HCT116 (cell line): ENCODE measurements at places on chromosomes 6 and 20. TPM values are rescaled to one million over a fixed set of nuclear protein-coding genes. Genes with fewer than 3 reads are reported as not detected.

TPX2 gene
- 163 TPM for total RNA-seq

TREML1 gene
- not detected for total RNA-seq

LHFPL5 gene
- 0.71 TPM for total RNA-seq

FBXO9 gene
- 71.0 TPM for total RNA-seq

SPATS1 gene
- total RNA-seq = not detected

TGM3 gene
- total RNA-seq = not detected

RNF39 gene
- total RNA-seq = 0.22 TPM

CDH4 gene
- total RNA-seq = not detected

OLIG3 gene
- not detected for total RNA-seq

ZKSCAN8 gene
- total RNA-seq = 20.7 TPM

SLCO4A1 gene
- 107 TPM for total RNA-seq

RCAN2 gene
- total RNA-seq = 0.57 TPM

CPXM1 gene
- total RNA-seq = 0.17 TPM

GRCh38 chr6:107601406-107601805 lies 111.5 kb downstream of the SOBP start:
- H3K36me3 ChIP-seq = no peaks in the 10 kb centered on the region
- no peak overlapping the region for H3K27ac ChIP-seq
- no peak for DNase-seq
- peaks cover 11% of the 10 kb centered on the region for H3K4me1 ChIP-seq
- H3K4me3 ChIP-seq = no peak overlapping the region

- no peak for DNase-seq
- peak overlapping the region; percentile 33 for H3K4me3 ChIP-seq
- peak overlapping the region; percentile 97 for H3K27ac ChIP-seq
- H3K4me1 ChIP-seq = peaks cover 97% of the 10 kb centered on the region
- H3K27me3 ChIP-seq = no peaks in the 10 kb centered on the region
- H3K36me3 ChIP-seq = no peaks in the 10 kb centered on the region
Measured at GRCh38 chr6:129679275-129679674, 30.7 kb downstream of the ARHGAP18 start.

- no peaks in the 10 kb centered on the region for H3K27me3 ChIP-seq
- no peak overlapping the region for H3K27ac ChIP-seq
- H3K4me3 ChIP-seq = no peak overlapping the region
- H3K36me3 ChIP-seq = no peaks in the 10 kb centered on the region
- peak; percentile 8 for DNase-seq
Measured at GRCh38 chr6:132131758-132132157, 180.6 kb upstream of the CCN2 start.

DNA sequence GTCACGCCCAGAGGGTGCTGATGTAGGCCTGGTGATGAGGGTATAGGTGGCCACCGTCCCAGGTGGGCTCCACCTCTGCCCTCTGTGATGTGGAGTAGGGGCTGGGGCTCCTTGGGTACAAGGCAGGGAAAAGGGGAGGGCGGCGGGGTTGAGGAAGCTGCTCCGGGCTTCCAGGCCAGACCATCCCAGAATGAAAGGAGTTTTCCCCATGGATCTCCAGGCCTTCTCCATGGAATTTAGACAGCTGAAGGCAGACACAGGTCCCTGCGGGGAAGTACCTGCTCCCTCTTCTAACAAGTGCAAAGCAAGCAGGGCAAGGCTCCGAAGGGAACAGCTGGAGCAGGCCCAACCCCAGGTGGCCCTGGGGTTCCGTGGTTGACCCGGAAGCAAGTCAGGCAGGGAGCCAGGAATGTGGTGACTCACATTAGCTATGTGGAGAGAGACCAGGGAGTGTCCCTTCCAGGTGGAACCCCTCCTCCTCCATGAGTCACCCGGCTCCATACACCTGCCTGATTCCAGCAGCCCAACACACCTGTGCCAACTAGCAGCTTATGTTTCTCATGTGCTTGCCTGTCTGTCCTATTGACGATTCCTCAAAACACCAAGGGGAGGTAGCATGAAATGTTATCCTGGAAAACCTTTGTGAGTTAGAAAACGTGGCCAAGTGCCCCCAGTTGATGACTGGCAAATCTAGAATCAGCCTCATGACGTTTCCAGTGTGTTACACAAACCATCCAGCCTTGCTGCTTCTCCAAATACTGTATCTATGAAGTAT lies 59.7 kb upstream of the SNX9 start:
- H3K4me1 ChIP-seq = peaks cover 72% of the 10 kb centered on the region
- H3K36me3 ChIP-seq = no peaks in the 10 kb centered on the region
- H3K4me3 ChIP-seq = peak overlapping the region; percentile 17
- H3K27me3 ChIP-seq = no peaks in the 10 kb centered on the region
- peak overlapping the region; percentile 43 for H3K27ac ChIP-seq

- H3K27ac ChIP-seq = 0 out of 2 replicates have a peak overlapping the region, but pooled peaks have one; percentile 4
- no peaks in the 10 kb centered on the region for H3K27me3 ChIP-seq
- peaks cover 4% of the 10 kb centered on the region; the same call in 1 of the 2 replicates for H3K36me3 ChIP-seq
Measured at GRCh38 chr6:150894935-150895552, 29.5 kb downstream of the MTHFD1L start.

DNA sequence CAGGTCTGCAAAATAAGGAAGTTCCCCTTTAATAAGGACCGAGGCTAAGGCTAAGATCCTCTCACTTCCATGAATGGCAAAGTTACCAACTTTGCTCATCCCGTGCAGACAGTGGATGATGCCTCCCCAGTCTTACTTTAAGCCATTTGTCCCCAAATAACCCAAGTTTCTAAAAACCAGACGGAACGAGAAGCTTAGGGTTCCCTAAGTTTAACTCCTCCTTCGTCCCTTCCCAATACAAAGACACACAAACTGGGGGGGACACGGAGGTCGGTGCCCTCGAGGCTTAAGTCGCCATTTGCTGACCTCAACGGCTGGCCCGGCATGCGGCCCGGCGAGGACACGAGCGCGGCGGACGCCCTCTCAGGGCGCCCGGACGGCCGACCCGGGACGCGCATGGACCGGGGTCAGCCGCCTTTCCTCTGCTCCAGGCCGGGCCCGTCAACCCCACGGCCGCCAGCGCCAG lies 527 bp downstream of the FBXO30 start:
- H3K27ac ChIP-seq = peak overlapping the region; percentile 80
- no peak for DNase-seq
- no peaks in the 10 kb centered on the region for H3K4me1 ChIP-seq

DNA sequence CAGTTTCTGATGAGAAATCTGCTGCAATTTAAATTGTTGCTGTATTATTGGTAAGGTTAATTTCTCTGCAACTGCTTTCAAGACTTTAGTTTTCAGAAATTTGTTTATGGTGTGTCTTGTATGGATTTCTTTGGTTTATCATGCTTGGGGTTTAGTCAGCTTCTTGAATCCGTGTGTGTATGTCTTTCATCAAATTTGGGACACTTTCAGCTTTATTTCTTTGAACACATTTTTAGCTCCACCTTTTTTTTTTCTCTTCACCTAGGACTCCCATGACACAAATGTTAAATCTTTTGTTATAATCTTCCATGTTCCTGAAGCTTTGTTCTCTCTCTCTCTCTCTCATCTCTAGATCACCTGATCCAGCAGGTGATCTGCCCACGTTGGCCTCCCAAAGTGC lies 13.4 kb upstream of the TP53TG5 start:
- no peaks in the 10 kb centered on the region for H3K4me1 ChIP-seq
- H3K4me3 ChIP-seq = no peak overlapping the region
- no peak overlapping the region for H3K27ac ChIP-seq
- no peak for DNase-seq
- H3K27me3 ChIP-seq = no peaks in the 10 kb centered on the region
- H3K36me3 ChIP-seq = no peaks in the 10 kb centered on the region

GRCh38 chr6:149508485-149508884 lies 23.7 kb upstream of the ZC3H12D start:
- peaks cover 8% of the 10 kb centered on the region; the same call in 1 of the 2 replicates for H3K36me3 ChIP-seq
- H3K4me1 ChIP-seq = no peaks in the 10 kb centered on the region
- no peak overlapping the region for H3K4me3 ChIP-seq
- DNase-seq = no peak
- no peaks in the 10 kb centered on the region for H3K27me3 ChIP-seq

DNA sequence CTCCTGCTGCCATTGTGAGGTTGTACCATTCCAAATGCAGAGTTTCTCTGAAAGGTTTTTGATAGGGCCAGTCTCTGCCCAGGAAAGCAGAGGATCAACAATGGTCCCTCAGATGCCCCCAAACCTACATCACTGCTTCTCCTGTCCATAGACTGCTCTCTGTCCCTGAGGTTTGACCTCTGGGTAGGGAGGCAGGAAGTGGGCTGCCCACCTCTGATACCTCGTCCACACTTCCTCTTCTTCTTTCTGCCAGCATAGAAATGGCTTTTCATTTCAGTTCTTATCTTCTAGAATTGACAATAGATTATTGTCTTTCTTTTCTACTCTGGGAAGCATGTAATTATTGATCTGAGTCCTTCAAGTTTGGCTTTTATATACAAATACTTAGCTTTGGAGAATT lies 170.6 kb downstream of the TRMT11 start:
- H3K27me3 ChIP-seq = no peaks in the 10 kb centered on the region
- DNase-seq = no peak
- H3K4me1 ChIP-seq = no peaks in the 10 kb centered on the region
- no peak overlapping the region for H3K27ac ChIP-seq

DNA sequence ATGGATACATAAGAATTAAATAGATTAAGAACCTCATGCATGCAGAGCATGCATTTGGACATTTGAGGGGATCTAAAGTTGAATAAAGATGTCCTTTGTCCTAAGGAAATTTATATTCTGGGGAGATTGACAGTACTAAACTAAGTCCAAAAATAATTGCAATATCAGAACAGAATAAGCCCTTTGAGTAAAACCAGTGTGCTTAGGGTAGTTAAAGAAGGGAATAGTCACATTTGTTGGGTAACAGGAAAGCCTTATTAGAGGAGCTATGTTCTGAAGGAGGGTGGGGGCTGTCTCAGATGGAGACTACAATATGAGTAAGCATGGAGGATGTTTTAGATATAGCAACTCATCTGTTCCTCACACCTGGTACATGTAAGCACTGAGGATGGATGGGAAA lies 35.8 kb downstream of the CDC5L start:
- peaks cover 42% of the 10 kb centered on the region for H3K36me3 ChIP-seq
- DNase-seq = no peak
- H3K4me1 ChIP-seq = no peaks in the 10 kb centered on the region
- H3K27me3 ChIP-seq = no peaks in the 10 kb centered on the region

GRCh38 chr6:118305081-118305480 lies 243.0 kb upstream of the PLN start:
- H3K27me3 ChIP-seq = no peaks in the 10 kb centered on the region
- H3K27ac ChIP-seq = no peak overlapping the region
- no peak for DNase-seq
- H3K4me1 ChIP-seq = no peaks in the 10 kb centered on the region
- H3K4me3 ChIP-seq = no peak overlapping the region
- no peaks in the 10 kb centered on the region for H3K36me3 ChIP-seq

- no peak for DNase-seq
- H3K27ac ChIP-seq = no peak overlapping the region
- H3K4me1 ChIP-seq = no peaks in the 10 kb centered on the region
- no peaks in the 10 kb centered on the region for H3K27me3 ChIP-seq
Measured at GRCh38 chr20:58268936-58269619, 40.4 kb upstream of the RAB22A start.

DNA sequence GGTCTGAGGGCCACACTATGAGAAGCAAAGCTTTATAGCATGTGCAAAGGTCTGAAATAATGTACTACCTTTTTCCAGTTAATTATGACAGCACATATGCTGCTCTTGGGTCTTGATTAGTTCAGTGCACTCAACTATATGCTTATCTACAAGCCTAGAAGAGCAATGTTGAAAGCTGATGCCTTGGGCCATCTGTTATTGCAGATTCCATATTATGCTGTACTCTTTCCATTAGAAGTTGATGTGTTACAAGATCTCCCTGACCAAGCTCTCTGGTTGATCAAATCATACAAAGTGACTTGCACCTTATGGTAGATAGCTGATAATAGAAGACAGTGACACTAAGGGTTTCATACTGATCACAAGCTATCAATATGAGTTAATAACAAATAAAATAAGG lies 327.3 kb downstream of the FRK start:
- H3K4me3 ChIP-seq = no peak overlapping the region
- H3K4me1 ChIP-seq = no peaks in the 10 kb centered on the region
- H3K27me3 ChIP-seq = 0 out of 2 replicates have a peak, but pooled peaks cover 12% of the 10 kb centered on the region

DNA sequence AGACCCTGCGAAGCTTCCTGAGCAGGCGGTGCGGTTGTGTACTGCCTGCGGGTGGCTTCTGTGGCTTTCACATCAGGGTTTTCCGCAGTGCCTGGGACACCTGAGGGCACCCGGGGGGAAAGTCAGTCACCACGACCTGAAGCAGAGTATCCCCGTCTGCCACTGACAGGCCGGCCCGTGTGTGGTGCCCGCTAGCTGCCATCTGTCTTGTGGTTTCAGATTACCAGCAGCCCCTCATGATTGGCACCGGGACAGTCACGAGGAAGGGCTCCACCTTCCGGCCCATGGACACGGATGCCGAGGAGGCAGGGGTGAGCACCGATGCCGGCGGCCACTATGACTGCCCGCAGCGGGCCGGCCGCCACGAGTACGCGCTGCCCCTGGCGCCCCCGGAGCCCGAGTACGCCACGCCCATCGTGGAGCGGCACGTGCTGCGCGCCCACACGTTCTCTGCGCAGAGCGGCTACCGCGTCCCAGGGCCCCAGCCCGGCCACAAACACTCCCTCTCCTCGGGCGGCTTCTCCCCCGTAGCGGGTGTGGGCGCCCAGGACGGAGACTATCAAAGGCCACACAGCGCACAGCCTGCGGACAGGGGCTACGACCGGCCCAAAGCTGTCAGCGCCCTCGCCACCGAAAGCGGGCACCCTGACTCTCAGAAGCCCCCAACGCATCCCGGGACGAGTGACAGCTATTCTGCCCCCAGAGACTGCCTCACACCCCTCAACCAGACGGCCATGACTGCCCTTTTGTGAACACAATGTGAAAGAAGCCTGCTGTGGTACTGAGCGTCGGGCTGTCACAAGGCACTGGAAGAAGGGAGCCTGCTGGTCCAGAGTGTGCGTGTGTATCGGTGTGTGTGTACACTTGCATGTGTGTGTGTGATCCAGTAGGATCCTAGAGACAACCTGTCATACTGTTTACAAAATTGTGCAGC lies 54.4 kb downstream of the GOPC start:
- no peak for DNase-seq
- H3K27ac ChIP-seq = peak overlapping the region; percentile 10
- H3K4me1 ChIP-seq = peaks cover 30% of the 10 kb centered on the region

DNA sequence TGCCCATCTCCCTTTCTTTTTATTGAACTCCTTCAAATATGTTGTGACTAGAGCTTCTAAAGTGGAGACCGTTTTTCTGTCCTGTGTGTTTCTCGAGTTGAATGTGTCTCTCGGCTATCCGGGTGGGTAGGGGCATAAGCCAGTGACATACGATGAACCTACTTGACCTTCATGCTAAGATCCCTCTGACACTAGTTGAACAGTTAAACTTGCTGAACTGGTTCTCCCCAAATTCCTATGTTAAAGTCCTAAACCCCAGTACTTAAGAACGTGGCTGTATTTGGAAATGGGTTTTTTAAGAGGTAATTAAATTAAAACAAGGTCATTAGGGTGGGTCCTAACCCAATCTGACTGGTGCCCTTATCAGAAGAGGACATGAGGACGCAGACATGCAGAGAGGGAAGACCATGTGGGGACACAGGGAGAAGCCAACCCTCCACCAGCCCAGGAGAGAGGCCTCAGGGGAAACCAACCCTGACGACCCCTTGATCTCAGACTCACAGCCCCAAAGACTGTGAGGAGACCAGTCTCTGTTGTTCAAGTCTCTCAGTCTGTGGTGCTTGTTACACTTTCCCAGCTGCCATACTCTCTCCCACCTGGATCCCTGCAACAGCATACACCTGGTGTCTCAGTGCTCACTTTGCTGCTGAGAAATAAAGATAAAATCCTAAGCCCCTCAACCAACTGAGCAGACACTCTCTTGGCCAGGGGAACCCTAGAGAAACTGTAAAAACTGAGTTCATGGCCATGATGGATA lies 208.4 kb downstream of the MYLK4 start:
- no peaks in the 10 kb centered on the region for H3K4me1 ChIP-seq
- no peak overlapping the region for H3K27ac ChIP-seq
- no peak for DNase-seq

- no peaks in the 10 kb centered on the region for H3K4me1 ChIP-seq
- no peak overlapping the region for H3K4me3 ChIP-seq
- H3K27ac ChIP-seq = no peak overlapping the region
- peaks cover 50% of the 10 kb centered on the region for H3K36me3 ChIP-seq
- H3K27me3 ChIP-seq = no peaks in the 10 kb centered on the region
Measured at GRCh38 chr6:53504512-53504911, 40.4 kb downstream of the GCLC start.
